Activated CD8-positive, alpha-beta memory T cell treated with anti-CD3 and anti-CD28 coated beads for 1 hour (primary cell): ENCODE measurements at places on chromosomes 6 and 20.

DNA sequence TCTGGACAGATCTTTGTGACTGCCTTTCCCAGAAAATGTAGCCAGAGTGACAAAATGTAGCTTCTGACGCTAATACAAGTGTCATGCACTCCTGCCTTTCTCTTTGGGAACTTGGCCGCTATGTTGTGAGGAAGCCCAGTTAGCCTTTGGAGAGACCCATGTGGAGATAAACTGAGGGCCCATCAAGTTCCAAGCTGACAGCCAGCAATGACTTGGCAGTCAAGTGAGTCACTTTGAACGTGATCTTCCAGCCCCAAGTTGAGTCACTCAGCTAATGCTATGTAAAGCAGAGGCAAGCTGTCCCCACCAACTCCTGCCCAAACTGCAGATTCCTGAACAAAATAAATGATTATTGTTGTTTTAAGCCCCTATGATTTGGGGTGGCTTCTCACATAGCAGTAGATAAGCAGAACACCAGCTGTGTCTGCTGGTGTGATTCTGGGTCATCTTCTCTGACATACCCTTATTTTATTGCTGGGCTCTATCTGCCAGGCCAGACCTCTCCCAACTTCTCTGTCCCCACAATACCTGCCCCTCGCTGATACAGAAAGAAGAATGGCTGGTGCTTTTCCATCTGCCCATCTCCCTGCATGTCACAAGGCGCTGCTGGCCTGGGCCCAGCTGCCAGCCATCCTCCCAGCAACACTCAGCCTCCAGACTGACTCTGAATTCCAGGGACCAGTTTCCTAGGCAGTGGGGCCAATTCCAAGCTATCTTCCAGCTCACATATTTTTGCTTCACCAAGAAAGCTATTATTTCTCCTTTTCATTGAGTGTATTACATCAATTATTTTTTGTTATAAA lies 274.8 kb downstream of the LRFN2 start:
- no peak for DNase-seq

DNA sequence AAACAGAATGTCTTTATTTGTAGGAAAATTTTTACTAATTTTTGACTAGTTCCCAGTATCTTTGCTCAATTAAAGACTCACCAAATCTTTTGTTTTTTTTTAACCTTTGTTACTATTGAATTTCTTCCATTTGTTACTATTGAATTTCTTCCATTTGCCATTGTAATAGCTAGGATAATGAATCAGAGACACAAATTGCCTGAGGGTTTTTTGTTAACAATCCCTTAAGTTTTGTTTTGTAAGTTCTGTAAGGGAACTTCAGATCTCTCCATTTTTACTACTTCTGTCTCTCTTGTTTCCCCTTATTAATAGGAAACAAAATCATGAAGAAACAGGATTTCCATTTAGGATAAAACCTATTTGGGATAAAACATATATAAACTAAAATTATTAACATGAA lies 104.3 kb downstream of the MAP3K4 start:
- DNase-seq: no peak

DNA sequence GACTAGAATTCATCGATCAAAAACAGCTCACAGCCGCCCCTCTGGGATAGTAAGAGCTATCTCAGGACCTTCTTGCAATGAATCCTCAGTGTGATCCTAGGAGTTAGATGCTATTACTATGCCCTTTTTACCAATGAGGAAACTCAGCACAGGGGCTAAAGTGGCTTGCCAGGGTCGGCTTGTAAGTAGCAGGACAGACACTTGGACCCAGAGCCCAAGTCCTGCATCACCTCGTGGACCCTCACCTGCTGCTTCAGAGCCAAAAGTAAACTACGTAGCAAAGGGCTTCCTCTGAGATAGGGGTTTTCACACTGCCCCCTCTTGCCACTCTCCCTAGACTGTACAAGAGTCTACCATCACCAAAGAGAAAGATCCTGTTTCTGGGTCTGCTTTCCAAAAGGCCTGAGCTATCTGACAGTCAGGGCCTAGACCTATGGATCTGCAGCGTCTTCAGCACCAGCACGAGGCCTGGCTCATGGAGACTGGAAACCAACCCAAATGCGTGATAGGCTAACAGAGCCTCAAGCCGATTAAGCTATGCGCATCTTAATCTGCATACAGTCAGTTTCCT lies 172.3 kb downstream of the ANKRD60 start:
- DNase-seq: no peak

- no peak for DNase-seq
These were observed 60.9 kb upstream of the KCNQ5 start for GRCh38 chr6:72560721-72561593.

GRCh38 chr6:166366921-166367320 lies 15.8 kb downstream of the MPC1 start:
- DNase-seq: no peak

- DNase-seq: no peak
These were observed 636.0 kb downstream of the BCKDHB start for GRCh38 chr6:80742481-80742880.

GRCh38 chr6:165640806-165641205 lies 22.2 kb downstream of the PDE10A start:
- DNase-seq: no peak
